Activated CD4-positive, alpha-beta T cell treated with anti-CD3 and anti-CD28 coated beads, Interleukin-2, amount 10 ng/mL, durations not matched to agents 24 days and 14 days (primary cell): ENCODE measurements at places on chromosomes 5 and 9. TPM values are rescaled to one million over a fixed set of nuclear protein-coding genes. Genes with fewer than 3 reads are reported as not detected.

Gene RABGAP1
- 23.9 and 25.7 TPM in 2 replicates for total RNA-seq

DNA sequence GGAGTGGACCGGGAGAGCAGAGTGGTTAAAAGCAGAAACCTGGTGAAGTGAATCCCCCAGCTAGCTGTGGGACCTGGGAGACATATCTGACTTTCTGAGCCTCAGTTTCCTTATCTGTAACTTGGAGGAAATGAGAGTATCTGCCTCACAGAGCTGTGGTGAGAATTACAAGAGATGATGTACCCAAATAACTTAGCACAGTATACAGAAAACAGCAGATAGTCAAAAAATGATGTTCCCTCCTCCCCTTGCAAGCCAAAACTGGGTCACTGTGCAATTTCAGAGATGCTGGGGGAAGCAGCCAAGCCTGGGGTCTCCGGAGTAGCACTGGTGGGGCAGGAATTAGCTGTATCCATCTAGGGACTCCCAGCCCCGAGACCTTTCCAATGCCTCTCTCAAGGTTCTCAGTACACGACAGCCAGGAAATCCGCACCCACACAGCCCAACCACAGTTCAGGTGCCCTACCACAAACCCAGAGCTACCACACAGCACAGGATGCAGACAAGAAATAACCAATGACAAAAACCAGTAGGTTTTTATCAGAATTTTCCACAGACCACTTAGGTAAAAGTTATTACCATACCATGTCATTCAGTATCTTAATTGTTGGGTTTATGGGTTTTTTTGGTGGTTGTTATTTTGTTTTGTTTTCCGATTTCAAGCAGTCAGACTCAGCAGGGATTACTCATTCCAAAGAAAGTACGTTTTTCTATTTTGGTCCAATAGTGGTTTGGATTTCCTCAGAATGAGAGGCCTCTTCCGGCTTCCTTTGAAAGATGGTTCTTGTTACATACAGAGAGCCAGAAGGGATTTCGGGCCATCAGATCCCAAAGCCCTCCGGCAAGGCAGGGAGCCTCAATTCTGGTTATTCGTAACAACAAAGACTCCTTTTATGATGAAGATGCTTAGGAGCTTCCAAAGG is 4.9 kb upstream of the HRH2 start:
- DNase-seq: peak; percentile 94
- peaks cover 67% of the 10 kb centered on the region for H3K4me1 ChIP-seq
- peaks cover 30% of the 10 kb centered on the region for H3K36me3 ChIP-seq
- H3K4me3 ChIP-seq: peak overlapping the region; percentile 73
- H3K27ac ChIP-seq: peak overlapping the region; percentile 92

DNA sequence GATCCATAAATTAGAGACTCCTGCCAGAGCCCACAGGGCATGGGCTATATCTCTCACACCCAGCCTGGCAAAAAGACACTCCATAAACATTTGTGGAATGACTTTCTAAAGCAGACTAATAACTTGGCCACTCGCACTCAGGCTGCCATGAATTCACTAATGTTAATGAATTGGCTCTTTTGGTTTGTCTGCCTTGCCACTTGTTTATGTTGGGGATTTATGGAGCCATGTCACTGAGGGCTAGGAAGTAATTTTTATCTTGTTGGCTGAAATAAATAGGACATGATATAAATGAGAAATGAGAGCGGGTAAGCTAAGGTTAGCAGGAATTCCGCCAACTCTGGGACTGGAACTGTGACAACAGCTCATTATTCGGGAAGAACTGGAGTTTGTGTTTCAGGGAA is 55.2 kb downstream of the DROSHA start:
- H3K4me3 ChIP-seq: no peak overlapping the region
- H3K4me1 ChIP-seq: no peaks in the 10 kb centered on the region
- H3K27ac ChIP-seq: no peak overlapping the region
- peaks cover 35% of the 10 kb centered on the region for H3K36me3 ChIP-seq

DNA sequence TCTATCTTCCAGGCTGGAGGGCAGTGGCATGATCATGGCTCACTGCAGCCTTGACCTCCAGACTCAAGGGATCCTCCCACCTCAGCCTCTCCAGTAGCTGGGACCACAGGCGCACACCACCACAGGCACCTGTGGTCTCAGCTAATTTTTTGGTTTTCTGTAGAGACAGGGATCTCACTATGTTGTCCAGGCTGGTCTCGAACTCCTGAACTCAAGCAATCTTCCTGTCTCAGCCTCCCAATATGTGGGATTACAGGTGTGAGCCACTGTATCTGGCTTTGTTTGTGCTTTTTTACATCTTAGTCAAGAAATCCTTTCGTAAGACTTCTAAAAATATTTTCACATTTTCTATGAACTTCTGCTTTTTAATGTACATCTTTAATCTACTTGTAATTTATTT is 116.9 kb downstream of the DENND1A start:
- H3K36me3 ChIP-seq: no peaks in the 10 kb centered on the region
- no peak overlapping the region for H3K27ac ChIP-seq
- H3K27me3 ChIP-seq: no peaks in the 10 kb centered on the region
- H3K4me1 ChIP-seq: no peaks in the 10 kb centered on the region
- no peak overlapping the region for H3K4me3 ChIP-seq
- no peak for DNase-seq

- no peaks in the 10 kb centered on the region for H3K36me3 ChIP-seq
- no peak overlapping the region for H3K4me3 ChIP-seq
- H3K4me1 ChIP-seq: no peaks in the 10 kb centered on the region
- no peak for DNase-seq
Measured at GRCh38 chr9:84969084-84969483, 299.6 kb downstream of the NTRK2 start.

DNA sequence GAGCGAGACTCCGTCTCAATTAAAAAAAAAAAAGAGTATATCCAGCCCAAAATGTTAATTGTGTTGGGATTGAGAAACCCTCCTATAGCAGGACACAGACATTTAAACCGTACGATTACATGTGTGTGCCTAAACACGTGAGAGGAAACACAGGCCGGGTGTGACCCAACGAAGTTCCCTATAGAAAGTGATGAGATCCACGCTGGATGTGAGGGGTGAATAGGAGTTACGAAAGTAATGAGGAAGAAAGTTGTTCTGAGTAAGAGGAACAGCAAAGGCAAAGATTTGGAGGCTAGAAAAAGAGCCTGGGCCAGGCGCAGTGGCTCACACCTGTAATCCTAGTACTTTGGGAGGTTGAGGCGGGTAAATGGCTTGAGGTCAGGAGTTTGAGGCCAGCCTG is 13.6 kb downstream of the NAIF1 start:
- no peak overlapping the region for H3K4me3 ChIP-seq
- H3K27ac ChIP-seq: no peak overlapping the region
- peaks cover 6% of the 10 kb centered on the region for H3K27me3 ChIP-seq
- peaks cover under 1% of the 10 kb centered on the region for H3K4me1 ChIP-seq
- H3K36me3 ChIP-seq: no peaks in the 10 kb centered on the region
- no peak for DNase-seq

GRCh38 chr9:14398473-14398872 is 84.5 kb upstream of the NFIB start:
- no peaks in the 10 kb centered on the region for H3K36me3 ChIP-seq
- no peaks in the 10 kb centered on the region for H3K4me1 ChIP-seq
- no peaks in the 10 kb centered on the region for H3K27me3 ChIP-seq
- H3K4me3 ChIP-seq: no peak overlapping the region

GRCh38 chr5:53211799-53212198 is 102.2 kb upstream of the MOCS2 start:
- DNase-seq: no peak
- no peak overlapping the region for H3K4me3 ChIP-seq
- H3K4me1 ChIP-seq: no peaks in the 10 kb centered on the region
- no peak overlapping the region for H3K27ac ChIP-seq
- H3K36me3 ChIP-seq: no peaks in the 10 kb centered on the region
